ENCODE measurements at places on chromosomes 16 and 17.

- DNase-seq, result no peak
Observed at GRCh38 chr17:15392326-15392741, 50.9 kb upstream of the TEKT3 start.

DNA sequence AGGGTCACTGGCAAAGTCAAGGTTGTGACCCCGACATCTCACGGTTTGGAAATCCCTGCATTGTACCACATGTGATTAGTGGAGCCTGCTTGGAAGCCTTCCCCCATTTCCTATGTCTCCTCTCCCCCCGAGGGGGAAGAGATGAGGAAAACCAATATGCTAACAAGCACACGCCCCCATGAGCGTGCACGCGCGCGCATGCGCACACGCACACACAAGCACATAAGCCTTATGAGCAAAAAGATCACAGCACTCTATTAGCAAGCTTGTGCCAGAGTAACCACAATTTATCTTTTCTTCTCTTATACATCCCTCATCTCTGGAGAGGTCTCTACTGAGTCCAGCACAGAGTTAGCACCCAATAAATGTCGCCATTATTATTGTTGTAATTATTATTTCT, 31.8 kb upstream of the MMP2 start:
- DNase-seq, result no peak

GRCh38 chr16:3101841-3102470, 2.9 kb upstream of the ZSCAN10 start:
- no peak for DNase-seq

DNA sequence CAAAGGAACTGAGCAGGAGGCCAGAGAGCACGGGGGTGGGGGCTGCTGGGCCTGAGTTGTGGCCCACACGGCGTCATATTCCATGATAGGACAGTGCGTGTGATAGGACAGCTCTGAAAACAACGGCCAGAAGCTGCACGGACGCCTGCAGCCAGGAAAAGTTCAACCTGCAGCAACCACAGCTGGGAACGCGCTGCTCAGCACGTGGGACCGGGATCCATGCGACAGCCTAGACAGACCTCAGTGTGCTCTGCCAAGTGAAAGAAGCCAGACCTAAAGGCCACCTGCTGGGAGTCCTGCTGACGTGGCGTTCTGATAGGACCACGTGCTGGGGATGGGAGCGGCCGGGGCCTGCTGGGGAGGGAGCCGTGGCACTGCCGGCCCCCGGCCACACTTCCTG, 21.6 kb downstream of the CTU2 start:
- no peak for DNase-seq

GRCh38 chr17:43028221-43028861, 3.3 kb downstream of the RND2 start:
- DNase-seq, result no peak

GRCh38 chr17:82782657-82783207, 30.9 kb downstream of the TBCD start:
- no peak for DNase-seq

DNA sequence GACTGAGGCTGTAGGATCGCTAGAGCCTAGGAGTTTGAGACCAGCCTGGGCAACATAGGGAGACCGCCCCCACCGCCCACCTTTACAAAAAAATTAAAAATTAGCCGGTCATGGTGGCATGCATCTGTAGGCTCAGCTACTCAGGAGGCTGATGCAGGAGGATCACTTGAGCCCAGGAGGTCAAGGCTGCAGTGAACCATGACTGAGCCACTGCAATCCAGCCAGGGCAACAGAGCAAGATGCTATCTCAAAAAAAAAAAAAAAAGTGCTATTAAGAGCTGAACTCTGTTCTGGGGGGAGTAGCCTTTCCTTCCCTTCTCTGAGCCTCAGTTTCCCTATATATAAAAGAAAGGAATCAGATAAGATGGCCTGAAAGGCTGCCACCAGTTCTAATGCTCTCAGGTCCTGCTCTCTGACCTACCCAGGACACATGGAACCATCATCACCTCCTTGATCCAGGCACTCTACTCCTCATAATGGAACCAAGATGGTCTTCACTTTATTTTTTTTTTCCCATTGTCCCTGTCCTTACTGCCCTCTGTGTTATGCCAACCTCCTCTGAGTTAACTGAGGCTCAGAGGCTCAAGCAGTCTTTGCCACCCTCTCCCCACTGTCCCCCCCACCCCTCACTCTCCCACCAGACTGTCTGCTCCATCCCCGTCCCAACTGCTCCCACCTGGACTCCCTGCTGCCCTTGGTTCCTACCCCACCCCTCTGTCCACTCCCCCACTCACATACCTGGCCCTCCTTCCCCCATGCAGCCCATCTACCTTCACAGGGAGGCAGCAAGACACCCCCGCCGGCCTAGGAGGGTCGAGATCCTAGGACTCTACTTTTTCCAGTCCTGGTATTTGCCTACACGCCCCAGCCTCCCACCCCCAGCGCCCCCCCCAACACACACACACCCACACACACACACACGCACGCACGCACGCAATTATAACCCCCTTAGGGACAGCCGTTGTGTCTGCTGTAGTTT, 23.8 kb upstream of the EIF1 start:
- DNase-seq, result no peak

DNA sequence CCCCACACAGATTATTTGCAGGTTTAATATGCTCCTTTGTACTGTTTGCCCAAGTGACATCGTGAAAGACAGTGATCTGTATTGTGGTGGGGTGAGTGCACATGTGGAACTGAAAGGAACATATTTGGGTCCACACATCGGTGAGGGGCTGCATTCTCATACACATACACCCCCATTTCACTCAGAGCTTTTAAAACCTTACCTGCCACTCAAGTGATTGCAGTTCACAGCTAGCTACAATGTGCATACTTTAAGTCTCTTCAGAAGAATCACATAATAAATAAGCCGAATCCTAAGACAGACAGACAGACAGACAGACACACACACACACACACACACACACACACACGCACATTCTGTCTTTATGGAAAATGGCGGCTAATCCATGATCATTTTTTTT, 102.6 kb downstream of the AATF start:
- no peak for DNase-seq

DNA sequence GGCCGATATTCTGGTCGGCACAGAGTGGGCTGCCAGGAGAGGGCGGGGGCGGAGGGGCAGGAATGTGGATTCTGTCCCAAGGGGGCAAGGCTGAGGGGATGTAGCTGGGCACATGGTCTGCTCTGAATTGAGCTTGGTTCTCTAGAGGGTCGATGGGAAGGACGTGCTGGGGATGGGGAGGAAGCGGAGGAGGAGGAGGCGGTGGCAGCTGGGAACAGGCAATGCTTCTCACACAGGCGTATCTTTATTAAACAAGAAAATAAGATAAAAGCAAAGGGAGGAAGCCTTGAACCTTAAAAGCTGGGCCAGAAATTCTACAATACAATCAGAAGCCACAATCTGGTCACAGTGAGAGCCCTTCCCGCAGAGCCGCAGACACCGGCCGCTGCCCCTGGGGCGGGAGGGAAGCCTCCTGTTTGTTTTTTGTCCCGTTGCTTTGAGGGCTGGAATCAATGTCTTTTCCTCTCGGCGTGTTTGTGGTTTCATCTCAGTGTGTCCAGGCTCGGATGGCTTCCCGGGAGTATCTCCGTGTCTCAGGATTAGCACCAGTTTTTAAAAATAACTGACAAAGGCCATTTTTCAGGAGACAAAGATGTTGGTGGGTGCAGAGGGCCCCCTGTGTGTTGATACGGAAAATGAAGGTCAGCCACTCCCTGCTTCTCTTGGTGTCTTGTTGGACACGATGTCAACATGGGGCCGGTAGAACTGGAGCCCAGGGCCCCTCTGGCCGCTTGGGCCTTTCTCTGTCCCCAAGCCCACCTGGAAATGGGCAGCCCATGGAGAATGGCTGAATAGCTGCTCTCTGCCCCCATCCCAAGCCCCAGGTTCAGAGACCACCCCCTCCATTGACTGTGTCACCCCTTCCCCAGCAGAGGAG, 12.3 kb upstream of the SLC7A5 start:
- no peak for DNase-seq

DNA sequence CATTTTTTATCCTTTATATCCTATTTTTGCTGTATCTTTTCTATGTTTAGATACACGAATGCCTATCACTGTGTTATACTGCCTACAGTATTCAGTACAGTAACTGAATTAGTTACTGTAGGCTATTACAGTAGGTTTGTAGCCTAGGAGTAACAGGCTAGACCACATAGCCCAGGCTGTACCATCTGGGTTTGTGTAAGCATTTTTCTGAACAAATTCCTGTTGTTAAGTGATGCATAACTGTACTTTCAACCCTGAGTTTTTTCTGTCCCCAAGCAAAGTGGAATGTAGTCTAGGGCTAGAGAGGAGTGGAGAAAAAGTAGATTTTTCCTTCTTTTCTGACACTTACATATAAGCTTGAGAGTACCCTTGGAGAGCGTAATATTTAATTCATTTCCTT, 282.1 kb downstream of the HS3ST3B1 start:
- DNase-seq, result no peak
